HS-5 (cell line): ENCODE measurements at places on chromosomes 2 and 18.

DNA sequence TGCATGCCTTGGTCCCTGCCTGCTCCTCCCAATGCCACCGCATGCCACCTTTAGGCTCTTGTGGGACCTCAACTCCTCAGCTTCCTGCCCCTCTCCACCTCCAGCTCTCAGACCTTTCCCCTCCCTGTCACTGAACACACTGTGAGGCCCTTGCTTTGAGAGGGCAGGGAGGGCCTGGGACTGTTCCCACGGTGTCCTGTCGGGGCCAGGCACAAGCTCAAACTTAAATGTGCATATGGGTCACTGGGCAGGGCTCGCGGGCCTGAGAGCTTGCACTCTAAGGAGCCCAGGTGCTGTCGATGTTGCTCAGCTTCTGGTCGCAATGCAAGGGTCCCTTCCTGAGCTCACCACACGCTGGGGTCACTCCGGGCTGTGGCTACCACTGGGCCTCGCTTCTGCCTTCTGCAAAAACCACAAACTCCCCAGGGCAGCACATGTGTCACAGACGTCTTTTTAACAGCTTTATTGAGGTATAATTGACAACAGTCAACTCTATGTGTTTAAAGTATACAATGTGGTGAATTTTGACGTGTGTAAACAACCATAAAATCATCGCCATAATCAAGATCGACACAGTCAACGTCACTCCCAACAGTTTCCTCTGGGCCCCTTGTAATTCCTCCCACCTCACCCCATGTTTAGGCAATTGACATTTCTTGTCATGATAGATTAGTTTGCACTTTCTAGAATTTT, 11.9 kb upstream of the B3GNT7 start:
- DNase-seq = no peak

- no peak for DNase-seq
Measured at GRCh38 chr2:237727363-237727762, 71.2 kb upstream of the RBM44 start.

DNA sequence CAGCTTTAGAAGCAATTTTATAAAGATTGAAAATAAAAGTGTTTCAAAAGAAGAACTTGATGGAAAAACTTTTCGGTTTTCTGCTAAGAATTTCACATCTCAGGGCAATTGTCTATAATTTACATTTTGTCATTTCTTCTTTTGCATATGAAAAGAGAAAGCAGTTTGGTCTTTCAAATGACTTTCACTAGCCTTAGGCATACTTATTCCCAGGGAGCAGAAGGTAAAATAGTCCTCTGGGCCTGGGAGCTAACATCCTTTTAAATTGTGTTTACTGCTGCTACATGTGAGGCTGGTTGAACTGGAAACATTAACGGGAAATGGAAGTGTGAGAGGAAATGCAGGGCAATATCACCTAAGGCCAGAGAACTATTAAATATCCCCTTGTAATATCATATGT, 37.1 kb downstream of the MYO3B start:
- DNase-seq = no peak

DNA sequence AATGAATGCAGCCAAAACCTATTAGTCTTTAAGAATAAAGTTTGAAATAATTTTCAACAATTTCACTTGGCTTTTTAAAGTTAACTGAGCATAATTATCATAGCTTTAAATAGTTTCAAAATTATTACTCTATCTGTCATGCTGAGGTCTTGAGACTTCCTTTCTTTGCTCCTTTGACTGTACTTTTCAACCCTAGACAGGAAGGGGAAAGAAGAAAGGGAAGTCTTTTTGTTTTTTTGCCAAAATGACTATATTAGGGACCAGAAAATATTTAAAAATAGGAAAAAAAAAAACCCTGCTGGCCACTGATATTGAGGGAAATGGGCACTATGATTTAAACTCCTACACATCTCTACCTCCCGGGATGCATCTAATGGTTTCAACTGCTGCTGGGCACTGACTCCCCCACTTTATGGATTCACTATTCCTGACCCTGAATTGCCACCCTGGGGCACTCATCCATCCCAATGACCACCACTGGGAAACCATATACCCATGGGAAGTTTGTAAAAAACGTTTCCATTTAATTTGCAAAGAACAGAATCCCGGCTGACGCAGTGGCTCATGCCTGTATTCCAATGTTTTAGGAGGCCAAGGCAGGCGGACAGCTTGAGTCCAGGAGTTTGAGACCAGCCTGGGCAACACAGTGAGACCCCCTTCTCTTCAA, 50.5 kb downstream of the GAREM1 start:
- DNase-seq = no peak
